ENCODE measurements at places on chromosomes 16 and 17. TPM values are rescaled to one million over a fixed set of nuclear protein-coding genes. Genes with fewer than 3 reads are reported as not detected.

- no peak for DNase-seq
Measured at GRCh38 chr17:33623841-33624240, 330.7 kb upstream of the ASIC2 start.

DNA sequence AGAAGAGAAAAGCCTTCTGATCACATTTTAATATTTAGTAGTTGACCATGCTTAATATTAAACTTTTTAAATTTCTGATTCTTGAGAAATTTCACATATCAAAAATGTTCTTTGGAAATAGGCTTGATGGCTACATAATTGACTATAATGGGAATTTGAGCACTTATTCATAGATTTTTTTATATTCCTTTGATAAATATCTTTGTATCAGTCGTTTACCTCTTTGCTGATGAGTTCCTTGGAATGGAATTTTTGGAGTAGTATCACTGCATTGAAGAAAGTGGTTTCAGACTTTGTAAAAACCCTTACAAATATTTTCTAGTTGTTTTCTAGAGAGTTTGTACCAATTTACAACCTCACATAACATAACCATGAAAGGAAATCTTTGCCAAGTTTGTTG, 14.7 kb downstream of the DNAAF1 start:
- DNase-seq = no peak

DNA sequence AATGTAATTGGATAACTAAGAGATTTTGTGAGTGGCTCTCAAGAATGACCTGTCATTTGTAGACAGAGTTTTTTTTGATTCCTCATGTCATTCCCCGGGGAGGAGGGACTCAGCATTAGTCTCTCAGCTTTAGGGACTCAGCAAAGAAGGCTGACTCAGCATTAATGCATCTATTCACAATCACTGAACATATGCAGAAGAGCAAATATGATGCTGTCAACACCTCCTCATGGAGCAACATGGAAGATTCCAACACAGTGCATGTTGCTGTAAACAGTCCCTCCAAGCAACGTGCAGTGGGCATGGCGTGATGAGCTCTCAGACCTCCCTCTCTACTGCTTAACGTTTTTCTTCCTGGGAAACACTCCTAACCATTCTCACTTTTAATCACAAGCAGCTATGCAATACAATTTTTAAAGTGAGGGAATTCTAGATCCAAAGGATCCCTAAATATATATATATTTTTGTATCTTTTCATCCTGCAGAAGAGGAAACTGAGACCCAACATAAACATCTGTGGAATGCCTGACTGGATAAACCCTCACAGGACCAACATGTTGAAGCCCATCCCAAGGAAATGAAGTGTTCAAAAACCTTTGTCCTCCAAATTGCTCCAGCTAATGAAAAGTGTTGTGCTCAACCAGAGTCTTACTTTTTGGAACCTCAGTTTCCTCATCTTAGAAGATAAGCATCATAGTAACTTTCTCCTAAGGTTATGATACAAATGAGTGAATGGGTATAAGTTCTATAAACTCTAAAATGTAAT, 38.9 kb downstream of the TMEM100 start:
- DNase-seq = no peak

The CLDN6 gene
- not detected for total RNA-seq

The GFAP gene
- not detected for total RNA-seq

The ABCC11 gene
- not detected for total RNA-seq

The SRL gene
- not detected for total RNA-seq
